ENCODE measurements at places on chromosomes 1 and 21.

DNA sequence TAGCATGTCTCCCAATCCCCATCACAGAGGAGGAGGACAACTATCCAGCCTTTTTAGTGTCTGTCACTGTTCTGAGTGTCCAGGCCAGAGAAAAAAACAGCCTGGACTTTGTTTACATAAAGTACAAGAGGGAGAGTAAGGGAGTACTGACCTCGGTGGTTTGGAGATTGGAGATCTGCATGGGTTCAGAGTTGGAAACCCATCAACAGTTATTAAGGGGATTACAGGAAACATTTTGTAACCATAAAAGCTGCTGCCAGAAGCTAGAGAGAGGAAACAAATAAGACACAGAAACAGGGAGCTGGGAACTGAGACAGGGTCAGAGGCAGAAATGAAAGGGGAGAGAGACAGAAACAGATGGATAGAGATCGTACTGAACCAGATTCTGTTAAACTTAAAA, 131.5 kb upstream of the CTTNBP2NL start:
- no peak for DNase-seq

DNA sequence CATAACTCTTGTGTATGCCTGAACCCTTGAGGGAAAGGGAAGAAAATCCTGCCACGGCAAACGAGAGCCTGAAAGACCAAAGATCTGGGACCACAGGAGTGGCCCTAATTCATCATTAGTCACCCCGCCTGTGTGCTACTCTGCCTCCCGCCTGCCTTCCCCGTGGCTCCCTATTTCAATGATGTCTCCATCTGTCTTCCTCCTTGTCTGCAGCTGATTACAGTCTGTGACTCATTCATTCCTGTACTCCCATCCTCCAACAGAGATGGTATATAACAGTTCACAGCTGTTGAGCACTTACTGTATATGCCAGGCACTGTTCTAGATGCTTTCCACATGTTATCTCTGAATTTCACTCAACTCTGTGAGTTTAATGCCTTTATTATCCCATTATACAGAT, 96.6 kb downstream of the SEC16B start:
- DNase-seq, result no peak

- no peak for DNase-seq
Observed at GRCh38 chr1:204524986-204525385, 8.8 kb downstream of the MDM4 start.

DNA sequence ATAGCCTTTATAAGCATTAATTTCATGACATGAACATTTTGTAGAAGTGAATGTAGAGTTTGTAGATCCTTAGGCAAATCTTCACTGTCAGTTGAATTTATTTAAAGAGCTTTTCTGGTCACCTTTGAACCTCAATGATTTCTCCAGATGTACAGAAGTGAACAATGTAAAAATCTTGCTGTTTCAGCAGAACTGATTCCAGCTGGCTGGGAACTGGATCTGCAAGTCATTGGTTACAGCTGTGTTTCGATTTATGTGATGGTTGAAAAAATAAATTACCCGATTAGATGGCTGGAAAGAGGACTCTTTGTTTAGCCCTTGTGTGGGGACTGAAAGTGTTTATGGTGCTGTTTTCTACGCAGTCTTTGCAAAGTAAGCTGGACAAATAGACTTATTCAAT, 849.8 kb downstream of the USP25 start:
- peak; percentile 42 for DNase-seq

DNA sequence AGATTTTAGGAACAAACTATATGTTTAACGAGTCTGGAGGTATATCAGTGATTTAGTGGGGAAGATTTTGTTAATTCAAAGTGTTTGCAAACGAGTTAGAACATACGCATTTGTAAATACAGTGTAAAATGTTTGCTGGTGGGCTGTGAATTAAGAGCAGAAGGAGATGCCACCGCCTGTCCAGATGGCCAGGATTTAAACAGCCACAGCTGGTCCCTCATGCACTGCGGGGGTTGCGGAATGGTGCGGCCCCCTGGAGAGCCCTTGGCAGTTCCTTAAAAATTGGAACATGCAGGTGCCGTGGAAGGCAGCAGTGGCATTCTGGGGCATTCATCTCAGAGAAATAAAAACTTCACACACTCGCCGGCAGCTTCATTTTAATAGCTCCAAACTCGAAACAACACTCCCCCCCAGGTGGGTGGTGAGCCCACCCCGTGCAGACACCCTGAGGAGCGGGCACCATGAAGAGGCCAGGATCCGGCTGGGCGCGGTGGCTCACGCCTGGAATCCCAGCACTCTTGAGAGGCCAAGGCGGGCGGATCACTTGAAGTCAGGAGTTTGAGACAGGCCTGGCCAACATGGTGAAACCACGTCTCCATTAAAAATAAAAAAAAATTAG, 3.5 kb upstream of the C1orf159 start:
- DNase-seq, result no peak

- no peak for DNase-seq
Observed at GRCh38 chr1:78408810-78409209, 82.0 kb upstream of the PTGFR start.

- DNase-seq, result no peak
Observed at GRCh38 chr1:226476648-226477319, 68.9 kb upstream of the PARP1 start.

DNA sequence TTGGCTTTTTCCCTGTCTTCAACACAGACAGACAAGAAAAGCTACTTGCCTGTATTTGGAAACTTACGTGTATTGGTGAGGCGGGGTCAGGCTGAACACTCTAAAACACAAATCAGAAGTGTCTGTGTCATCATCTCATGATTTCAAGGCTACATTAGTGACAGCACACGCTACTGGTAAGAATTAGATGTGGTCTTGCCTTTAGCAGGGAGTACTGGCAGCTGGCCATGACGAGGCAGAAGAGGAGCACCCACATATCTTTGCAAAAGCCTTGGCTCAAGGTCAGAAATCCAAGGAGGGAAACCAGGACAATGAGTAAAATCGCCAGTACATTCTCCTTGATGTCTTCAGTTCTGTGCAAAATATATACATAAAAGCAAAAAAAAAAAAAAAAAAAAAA, 77.7 kb downstream of the PCNX2 start:
- no peak for DNase-seq

DNA sequence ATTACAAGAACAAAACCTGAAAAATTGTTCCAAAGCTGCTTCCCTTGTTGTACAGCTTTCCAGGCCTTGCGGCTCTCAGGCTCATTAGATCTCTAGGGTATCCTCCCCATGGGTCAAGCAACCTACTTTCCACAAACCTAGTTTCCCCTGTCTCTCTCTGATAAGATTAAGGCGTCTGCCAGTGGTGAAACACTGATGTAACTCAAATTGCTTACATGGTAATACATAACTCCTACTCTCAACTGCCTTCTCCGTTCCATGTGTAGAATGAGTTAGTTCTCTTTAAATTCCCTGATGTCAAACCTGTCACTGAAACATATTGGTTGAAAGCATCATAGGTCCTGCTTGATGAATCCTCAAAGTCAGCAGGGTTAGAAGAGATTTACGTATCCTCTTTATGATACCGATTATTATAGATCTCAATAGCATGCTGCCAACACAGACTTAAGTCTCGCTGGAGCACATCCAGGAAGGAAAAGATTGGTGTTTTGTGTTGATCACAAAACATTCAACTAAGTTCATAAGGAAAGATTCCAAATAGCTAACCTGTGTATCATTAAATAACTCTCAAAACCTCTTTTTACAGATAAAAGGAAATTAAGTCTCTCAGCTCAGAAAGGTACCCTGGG, 10.6 kb downstream of the PPP1R15B start:
- no peak for DNase-seq

DNA sequence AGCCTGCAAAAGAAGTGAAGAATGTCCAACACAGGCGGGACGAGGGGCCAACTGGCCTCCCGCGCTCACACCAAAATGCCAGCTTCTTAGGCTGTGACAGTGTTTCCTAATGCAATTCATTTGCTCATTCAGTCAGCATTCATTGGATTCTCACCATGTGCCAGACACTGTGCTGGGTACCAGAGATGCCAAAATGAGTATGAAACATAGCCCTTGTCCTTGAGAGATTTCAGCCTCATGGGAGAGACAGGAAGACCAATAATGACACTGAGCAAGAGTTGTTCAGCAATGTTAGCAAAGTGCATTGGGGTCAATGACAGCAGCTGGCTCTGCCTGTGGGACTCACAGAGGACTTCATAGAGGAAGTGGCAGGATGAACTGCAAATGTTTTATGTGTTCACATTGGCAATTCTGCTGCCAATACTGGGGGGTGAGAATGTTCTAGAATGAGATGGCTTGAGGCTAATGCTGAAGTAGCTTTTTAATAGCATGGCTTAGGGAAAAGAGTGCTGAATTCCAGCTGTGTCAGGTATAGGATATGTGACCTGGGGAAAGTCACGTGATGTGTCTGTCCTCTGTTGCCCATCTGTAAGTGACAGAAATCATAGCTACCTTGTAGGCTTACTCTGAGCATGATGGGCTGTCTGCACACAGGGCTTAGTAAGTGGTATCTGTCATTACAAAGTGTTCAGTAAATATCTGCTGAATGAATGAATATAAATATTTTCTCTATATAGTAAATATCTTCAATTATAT, 58.3 kb upstream of the KIF26B start:
- no peak for DNase-seq

DNA sequence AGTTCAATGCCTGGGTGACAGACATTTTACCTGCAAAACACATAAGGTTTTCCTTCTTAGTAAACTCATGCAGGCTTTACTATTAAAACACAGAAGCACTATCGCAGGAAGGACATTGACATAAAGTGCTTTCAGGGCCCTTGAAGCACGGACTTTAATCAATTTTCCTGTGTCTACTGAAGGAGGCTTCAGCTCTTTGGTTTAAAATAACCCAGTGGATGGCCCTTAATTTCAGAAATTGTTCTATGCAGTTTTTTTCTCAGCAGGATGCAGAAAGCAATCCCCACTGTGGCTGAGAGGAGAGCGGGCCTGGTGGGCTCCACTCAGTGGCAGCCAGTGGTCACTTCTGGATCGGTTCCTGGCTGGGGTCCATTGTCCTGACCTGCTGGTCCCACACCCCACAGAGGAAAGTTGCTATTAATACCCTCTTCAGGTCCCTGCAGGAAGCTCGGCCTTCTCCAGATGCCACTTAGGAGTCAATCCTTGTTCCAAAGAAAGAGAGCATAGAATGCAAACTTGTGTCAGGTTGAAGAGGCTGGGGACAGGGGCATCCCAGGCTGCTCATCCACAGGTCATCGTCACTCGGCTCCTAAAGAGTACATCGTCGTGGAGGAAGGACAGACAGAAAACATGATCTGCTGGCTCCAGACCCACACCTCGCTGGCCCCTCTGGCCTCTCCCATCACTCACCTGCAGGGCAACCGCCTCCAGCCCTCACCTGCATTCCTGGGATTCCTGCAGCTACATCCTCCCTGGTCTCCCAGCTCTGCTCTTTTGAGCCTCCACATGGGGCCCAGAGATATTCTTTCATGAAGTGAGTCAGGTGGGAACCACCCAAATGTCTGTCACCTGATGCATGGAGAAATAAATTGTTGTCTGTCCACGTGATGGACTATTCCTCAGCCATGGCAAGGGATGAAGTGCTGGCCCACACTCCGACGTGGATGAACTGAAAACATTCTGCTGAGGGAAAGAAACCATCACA, 153.1 kb downstream of the PSMG1 start:
- peak; percentile 53 for DNase-seq

DNA sequence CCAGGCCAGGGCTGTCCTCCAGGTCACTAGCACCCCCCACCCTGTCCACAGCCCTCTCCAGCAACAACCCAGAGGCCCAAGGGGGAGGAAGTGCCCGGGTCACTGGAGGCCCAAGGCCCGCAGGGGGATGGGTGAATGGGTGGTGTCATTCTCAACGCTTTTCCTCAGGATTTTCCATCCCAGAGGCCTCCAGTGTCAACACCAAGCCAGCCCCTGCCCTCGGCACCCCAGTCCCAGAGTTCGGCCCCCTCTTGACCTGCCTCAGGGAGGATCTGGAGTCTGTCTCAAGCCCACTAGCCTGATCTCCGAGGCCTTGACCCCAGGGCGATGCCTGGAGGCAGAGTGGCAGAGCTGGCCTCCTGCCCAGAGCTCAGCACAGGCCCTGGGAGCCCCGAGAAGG, 5.1 kb downstream of the TMEM82 start:
- DNase-seq, result no peak

- no peak for DNase-seq
Observed at GRCh38 chr1:183209533-183210158, 23.6 kb downstream of the LAMC2 start.

- peak; percentile 24 for DNase-seq
Observed at GRCh38 chr1:9376886-9377333, 84.2 kb downstream of the SPSB1 start.

DNA sequence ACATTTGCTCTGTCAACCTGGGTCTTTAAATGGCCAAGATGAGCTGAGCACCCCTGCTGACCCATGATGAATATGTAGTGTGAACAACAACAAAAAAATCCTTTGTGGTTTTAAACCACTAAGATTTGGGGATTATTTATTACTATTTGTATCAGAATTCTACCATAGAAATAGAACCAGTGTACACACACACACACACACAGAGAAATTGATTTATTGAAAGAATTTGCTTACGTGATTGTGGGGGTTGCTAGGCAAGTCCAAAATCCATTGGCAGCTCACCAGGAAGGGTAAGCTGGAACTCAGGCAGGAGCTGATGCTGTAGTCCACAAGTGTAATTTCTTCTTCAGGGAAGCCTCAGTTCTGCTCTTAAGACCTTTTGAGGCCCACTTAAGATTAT, 82.5 kb upstream of the MAP1LC3C start:
- DNase-seq, result no peak
